ENCODE measurements at places on chromosomes 12 and 14.
A peak's percentile ranks its signal among the peaks of the same experiment; 100 is the strongest.

DNA sequence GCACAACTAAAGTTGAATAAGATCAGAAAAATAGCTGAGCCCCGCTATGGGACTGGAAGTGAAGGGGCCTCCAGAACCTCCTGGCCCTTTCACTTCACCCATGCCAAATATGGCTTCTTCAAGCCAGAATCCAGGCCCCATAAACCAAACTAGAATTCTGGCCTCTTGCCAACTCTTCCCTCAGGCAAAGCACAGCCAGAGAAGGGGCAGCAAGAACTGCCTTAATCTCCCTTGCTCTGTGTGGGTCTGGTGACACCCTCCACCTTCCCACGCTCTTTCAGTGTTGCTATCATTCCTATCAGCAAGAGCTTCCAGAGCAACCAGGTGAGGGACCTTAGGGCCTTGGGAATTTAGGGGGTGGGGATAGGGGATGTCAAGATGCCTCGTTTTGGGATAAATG lies 3.1 kb upstream of the PNMA1 start:
- DNase-seq = peak; percentile 10

GRCh38 chr12:68977335-68977734 lies 44.4 kb upstream of the CPM start:
- DNase-seq = no peak

GRCh38 chr14:42424501-42424900 lies 817.8 kb downstream of the LRFN5 start:
- no peak for DNase-seq

GRCh38 chr12:23354800-23355199 lies 594.7 kb downstream of the SOX5 start:
- DNase-seq = no peak

GRCh38 chr14:24095271-24096068 lies 1.4 kb downstream of the PCK2 start:
- no peak for DNase-seq

- no peak for DNase-seq
These were observed 38.2 kb upstream of the OAS1 start for GRCh38 chr12:112868459-112869041.

GRCh38 chr14:24430143-24430681 lies 458 bp downstream of the KHNYN start:
- DNase-seq = peak; percentile 61

- DNase-seq = no peak
These were observed 203.7 kb downstream of the PTPRO start for GRCh38 chr12:15526033-15526432.

DNA sequence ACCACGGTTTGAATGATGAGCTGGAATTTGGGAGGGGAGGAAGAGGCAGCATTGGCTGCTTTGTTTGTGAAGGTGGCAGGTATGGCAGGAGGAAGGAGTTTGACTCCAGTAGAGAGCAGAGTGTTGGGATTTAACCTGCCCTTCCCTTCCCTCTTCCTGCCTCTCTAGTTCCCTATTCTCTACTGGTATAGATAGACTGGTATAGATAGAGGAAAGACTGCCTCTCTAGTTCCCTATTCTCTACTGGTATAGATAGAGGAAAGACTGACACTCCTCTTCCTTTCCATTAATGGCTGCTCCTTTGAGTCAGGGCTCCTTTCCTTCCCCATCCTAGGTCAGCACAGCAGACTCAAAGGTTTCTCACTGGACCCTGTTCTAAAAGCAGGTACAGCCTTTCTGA lies 8.4 kb upstream of the SYCP3 start:
- no peak for DNase-seq

GRCh38 chr14:101186544-101186943 lies 283.0 kb upstream of the RTL1 start:
- no peak for DNase-seq

DNA sequence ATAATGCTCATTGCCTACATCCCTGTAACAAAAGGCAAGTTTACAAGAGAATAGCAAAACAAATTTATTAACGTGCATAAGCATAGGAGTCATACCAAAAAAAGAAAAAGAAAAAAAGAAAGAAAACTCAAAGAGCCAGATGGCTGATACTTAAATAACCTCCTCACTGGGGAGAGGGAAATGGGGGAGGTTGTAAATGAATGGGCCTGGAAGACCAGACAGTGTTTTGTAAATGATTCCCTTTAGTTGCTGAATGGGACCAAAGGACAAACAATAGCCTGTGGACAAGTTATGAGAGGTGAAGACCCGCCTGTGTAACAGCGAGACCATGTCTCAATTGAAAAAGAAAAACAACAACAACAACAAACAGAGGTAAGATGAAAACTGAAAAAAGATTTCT lies 35.3 kb downstream of the CAPS2 start:
- no peak for DNase-seq

- DNase-seq = no peak
These were observed 100.7 kb downstream of the RPL10L start for GRCh38 chr14:46550836-46551235.

DNA sequence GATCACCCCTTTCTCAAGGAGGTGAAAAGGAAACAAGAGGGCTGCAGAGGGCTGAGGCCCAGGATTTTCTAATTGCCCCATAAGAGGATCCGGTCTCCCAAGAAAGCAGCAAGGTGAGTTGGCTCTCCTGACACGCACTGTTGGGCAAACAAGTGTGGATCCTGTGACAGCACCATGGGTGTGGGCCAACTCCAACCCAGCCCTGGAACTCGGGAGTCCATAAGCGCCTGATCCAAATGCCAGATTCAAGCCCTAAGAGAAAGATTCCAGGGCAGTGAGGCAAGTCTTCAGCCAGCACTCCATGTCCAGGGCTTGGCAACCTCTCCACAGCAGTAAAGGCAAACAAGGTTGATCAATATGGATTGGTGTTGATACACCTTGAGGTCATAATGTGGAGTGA lies 33.1 kb downstream of the KCNA5 start:
- no peak for DNase-seq

GRCh38 chr14:96038920-96039632 lies at the start of gene C14orf132:
C14orf132 (plus strand) TSS chr14:96039362; CDS start chr14:96039501, 139 bp downstream.
- peak; percentile 34 for DNase-seq

- DNase-seq = no peak
These were observed 877.6 kb upstream of the SEL1L start for GRCh38 chr14:82411298-82411697.

DNA sequence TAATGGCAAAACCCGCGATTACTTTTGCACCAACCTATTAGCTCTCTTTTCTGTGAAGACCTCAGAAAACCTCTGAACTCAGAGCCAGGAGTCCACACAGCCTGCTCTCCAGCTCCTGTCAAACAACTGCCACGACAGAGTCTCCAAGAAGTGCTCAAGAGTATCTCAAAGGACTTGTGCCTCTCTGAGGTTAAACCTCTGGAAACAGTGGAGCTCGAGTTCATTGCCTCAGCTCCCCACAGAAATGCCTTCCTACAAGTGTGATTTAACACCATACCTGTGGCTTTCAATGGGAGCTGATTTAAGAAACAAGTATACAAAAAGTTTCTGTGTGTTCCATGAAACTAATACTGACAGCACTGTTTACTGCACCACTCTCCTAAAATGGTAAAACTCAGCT lies 20.1 kb downstream of the ACTN1 start:
- no peak for DNase-seq

DNA sequence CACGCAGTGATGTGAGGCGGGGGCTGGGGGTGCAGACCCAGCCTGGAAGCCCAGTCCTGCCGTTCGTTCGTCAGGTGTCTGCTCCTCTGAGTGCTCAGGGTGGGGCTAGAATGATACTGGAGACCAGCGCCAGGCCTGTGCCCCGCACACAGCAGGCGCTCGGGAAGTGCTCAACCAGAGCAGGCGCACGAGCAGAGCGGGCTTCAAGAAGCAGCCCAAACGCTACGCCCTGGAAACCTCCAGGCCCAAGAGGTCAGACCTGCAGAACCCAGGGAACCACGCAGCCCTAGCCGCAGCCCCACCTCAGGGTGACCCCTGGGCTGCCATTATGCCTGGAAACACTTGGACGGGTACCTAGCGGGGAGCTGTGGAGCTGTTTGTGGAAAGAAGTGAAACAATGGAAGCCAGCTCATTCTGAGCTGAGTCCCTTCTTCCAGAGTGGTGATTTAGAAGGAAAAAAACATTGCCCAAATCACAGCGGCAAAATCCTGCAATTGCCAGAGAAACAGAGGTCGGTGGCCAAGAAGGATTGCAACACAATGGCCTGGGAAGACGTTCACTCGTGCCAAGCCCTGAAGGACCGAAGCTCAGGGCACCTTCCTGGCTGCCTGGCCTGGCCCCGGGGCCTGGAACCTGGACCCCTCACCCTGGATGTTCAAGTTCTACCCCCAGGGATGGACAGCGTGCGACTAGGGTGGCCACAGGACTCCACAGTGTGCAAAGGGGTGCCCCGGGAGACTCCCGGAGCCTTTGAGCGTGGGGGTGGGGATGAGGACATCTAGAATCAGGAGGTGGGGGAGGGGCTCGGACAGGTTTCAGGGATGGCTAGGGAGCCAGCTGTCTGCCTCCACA lies 40.4 kb upstream of the DIO3 start:
- DNase-seq = no peak

- no peak for DNase-seq
These were observed 50.7 kb upstream of the PTPRR start for GRCh38 chr12:70971001-70971794.

DNA sequence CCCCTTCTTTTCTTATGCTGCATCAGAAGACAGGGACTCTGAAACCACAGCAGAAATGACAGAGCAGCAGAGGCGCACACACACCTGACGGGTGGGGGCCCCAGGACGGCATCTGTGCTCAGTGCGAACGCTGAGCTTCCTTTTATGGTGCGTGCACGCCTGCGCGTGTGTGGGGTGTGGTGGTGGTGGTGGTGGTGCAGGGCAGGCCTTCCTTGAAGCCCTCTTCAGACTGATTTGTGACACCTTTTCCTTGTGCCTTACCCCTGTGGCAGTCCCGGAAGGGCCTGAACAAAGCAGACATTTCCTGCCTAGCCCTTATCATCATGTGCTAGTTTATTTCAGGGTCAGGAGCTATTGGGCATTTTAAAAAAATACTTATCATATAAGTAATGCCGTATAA lies 75.7 kb downstream of the TSPAN9 start:
- no peak for DNase-seq

- DNase-seq = no peak
These were observed 147.1 kb downstream of the NPAS3 start for GRCh38 chr14:33085799-33086198.

DNA sequence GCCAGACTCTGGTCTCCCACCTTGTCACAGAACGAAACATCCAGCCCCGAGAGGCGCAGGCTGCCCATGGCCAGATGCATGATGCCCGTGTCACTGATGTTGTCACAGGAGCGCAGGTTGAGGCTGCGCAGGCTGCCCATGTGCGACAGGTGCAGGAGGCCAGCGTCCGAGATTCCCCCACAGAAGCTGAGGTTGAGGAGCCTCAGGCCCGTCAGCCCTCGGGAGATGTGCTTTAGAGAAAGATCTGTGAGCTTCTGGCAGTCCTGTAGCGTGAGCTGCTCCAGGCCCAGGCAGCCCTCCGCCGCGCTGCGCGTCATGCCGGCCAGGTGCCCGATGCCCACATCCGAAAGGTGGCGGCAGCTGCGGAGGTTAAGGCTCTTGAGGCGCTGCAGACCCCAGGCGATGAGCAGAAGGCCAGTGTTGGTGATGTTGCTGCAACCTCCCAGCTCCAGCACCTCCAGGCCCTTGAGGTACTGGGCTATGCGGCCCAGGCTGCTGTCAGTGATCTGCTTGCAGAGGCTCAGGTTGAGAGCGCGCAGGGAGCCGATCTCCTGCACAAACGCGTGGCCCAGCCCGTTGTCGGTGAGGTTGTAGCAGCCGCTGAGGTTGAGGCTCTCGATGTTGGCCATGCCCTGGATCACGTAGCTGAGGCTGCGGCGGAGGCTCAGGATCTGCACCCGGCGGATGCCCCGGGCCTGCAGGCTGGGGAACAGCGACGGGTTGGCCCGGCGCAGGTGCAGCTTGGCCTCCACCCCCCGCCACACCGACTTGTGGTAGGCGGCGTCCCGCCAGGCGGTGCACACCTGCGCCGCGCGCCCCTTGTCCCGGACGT lies 991 bp downstream of the FBXL14 start:
- no peak for DNase-seq

DNA sequence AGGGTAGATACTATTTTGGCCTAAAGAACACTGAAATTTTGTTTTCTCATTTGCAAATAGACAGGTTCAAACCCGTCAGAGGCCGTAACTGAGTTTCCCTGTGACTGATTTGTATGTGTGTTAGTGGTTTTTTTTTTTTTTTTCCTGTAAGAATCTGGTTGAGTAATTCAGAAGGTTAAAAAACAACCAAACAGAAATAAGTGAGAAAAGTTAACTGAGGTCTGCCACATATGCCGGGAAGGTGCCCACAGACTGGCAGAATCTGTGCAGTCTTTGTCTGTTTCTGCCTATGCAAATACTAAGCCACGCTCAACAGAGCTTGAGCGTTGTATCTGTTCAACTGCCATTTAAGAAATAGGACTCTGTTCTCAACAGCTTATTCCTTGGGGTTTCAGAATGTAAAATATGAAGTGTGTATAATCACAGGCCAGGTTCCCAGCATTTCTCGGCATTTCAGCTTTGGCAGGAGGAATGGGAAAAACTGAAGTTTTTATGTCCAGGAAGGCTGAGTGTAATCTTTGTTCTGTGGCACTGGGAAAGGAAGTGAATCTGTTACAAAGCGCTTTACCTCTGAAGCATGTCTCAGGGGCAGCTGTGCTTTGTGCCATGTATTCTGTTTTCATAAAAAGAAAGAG lies 181.9 kb downstream of the PRKCH start:
- no peak for DNase-seq

DNA sequence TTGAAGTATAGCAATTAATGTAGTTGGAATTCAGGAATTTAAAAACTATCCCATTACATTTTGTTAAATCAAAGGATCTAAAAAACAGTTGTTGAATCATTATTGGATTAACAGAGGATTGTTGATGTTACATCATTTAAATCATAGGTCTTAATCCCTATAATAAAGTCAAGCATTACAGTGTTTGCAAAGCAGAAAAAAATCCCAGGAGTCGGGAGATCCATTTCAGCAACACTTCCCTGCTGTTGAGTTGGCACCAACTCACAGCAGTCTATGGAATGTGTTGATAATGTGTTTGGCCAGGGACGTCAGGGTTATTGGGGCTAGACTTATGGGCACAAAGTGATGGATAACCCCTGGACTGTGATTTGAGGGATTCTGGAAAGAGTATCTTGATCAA lies 99.1 kb upstream of the TMTC1 start:
- no peak for DNase-seq

GRCh38 chr12:3795492-3796133 lies 42.7 kb upstream of the CRACR2A start:
- DNase-seq = no peak

DNA sequence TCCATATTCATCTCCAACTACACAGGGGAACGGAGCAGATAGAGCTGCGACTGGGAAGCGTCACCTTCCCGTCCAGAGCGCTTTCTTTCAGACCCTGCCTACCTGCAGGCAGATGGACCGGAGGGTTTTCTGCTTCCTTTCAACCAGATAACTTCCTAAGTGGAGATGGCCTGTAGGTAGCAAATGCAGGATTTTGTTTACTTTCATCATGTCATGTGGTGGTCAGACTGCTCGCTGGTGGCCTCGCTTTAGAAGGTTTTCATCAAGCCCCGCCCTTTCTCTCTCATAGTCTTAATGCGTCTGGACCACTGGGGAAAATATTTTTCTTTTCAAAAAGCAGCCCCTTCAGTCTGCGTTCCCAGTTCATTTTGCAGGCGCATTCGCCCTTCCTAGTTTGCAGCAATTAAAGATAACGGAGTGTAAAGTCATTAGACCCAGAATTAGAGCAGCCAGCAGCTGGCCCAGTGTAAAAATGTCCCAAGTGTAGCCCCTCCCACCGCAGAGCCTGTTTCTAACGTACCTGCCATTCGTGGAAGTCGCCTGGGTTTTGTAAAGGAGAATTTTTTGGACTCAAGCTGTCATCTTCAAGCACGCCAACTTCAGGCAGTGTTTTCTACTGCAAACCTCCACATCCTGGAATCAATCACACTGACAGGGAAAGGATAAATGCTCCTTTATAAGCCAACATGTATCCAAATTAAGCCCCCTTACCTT lies 68.9 kb downstream of the TESC start:
- DNase-seq = no peak

GRCh38 chr12:89782807-89783206 lies 74.2 kb upstream of the ATP2B1 start:
- DNase-seq = no peak
